ENCODE measurements at places on chromosomes 5 and 9.

GRCh38 chr9:86659413-86660046 lies 287.8 kb downstream of the GAS1 start:
- no peak for DNase-seq

DNA sequence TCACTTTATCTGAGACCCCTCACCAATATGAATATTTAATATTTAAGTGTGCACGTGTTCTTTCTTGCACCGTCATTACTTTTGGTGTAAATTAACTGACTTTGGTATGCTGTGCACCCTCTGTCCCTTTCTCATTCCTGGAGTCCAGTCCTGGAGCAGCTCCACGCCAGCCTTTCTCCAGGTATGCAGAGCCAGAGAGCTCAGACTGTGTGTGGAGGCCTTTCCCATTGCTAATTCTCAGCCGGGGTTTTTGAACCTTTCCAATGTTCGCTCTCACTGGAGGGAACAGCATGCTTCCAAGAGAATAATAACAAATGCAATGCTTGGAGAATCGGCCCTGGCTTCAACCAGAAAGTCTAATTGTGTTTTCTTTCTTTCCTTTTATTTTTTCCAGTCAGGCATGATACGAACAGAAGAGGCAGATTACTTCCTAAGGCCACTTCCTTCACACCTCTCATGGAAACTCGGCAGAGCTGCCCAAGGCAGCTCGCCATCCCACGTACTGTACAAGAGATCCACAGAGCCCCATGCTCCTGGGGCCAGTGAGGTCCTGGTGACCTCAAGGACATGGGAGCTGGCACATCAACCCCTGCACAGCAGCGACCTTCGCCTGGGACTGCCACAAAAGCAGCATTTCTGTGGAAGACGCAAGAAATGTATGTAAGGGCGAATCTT lies 41.7 kb downstream of the ADAMTS16 start:
- DNase-seq, result no peak

DNA sequence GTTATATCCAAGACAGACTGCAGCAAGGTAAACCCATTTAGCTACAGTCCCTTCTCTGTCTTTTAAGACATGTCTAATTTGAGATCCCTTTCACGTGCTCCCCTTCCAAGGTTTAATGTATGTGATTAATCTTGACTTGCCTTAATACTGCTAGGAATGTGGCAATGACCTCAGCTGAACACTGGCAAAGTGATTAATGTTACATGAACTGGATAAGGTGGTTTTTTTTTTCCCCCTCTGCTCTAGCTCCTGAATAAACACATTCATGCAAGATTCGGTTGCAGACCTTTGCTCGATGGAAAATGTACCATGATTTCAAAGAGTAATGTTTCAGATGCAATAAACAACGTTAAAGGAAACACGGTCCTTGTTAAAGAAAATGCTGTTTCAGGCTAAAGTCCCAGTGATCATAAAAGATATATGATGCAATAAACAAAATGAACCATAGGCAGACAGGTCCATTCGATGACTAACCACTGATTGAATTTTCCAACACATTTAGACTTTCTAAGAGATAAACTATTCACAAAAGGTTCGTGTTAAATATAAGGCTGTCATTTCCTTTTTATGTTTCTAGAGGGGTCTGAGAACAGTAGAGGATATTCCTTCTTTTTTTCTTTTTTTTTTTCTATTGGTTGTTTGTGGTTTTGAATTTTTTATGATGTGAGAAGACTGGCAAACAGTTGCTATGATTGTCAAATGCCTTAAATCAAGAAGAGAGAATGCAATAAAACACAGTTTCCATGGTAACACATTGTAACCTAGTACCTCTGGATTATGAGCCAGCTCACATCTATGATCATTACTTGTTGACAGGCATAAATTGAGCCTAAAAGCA lies 44.7 kb upstream of the ZNF608 start:
- DNase-seq, result no peak

GRCh38 chr5:128118214-128118613 lies 34.6 kb downstream of the SLC12A2 start:
- no peak for DNase-seq
